CD4-positive, alpha-beta memory T cell (primary cell): ENCODE measurements at places on chromosomes 1 and 21.

DNA sequence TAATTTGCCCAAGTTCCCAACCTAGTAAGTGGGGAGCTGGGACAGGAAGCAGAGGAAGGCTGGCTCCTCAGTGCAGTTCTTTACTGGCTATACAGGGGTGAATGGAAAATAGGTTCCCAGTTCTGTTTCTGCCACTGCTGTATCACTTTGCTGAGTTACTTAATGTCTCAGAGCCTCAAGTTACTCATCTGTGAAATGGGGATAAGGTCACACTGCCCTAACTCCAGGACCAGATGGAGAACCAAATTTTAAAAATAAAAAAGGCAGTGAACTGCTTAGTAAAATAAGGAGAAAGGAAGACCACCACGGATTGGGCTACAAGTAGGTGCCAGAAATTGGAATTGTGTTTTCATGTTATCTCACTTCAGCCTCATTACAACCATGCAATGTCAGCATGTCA is 147.8 kb downstream of the OMA1 start:
- DNase-seq: no peak

DNA sequence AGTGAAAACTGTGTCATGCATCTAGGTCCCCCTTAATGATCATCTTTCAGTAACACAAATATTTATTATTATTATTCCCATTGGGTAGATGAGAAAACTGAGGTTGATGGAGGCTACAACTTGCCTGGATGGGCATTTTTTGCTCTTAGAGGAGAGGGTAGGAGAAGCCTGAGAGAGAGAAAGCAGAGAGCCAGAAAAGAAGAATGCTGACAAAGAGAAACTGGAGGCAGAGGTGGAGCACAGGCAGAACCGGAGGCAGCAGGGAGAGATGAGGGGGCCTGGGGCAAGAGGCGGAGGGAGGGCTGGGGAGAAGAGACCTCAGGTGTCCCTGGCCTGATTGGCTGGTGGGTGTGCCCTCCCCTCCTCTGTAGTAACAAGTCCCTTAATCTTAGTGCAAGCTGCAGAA is 4.1 kb downstream of the BLACAT1 start:
- no peak for DNase-seq

DNA sequence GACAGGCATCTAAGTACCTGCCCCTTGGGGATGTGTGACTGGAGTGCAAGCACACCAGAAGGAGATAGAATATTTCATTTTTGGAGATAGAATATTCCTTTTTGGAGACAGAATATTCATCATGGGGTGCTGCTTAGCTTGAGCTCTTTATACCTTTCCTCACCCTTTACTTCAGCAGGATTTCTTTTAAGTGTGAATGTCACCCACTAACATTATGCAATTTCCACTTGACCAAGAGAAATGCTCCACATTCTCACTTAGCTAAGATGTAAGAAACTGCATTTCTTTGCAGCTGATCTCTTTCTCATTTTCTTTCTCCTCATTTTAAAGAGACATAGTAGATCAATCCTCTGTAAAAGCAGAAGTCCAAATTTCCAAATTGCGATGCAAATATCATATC is 436.7 kb downstream of the NCAM2 start:
- no peak for DNase-seq

DNA sequence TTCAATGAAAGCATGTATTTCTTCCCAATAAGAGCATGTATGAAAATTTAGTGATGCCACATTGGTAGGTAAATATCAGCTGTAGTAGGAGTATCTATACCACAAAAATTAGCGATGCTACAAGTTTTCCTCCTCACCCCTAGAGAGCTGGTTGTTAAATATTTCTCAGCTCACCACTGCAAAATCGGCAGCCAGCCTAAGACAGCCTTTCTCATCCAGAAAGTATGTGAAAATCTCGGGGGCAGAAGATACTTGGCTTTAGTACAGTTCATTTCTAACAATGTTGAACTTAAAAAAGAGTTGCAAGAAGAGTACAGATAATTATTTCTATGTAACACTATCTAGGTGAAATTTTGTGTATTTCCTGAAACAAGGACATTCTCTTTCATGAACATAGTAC is 235.4 kb downstream of the TPR start:
- DNase-seq: no peak

- no peak for DNase-seq
Measured at GRCh38 chr1:46456411-46456963, 33.1 kb upstream of the DMBX1 start.

DNA sequence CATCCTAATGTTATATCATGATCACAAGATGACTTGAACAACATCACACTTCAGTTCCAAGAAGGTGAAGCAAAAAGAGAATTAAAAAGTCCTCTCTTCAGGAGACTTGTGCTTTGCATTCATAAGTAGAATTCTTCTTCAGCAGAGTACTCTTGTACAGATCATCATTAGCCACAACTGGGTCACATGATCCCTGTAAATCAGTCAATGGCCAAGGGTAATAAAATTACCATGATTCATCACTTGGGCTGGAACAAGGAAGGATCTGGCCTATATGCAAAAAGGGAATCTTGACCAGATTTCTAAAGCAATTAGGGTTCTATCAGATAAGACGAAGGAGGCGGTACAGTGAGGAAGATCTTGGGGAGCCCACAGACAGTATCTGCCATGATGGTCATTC is 458.0 kb upstream of the DEPDC1 start:
- DNase-seq: no peak

- no peak for DNase-seq
Measured at GRCh38 chr1:101371259-101371658, 134.4 kb downstream of the S1PR1 start.

DNA sequence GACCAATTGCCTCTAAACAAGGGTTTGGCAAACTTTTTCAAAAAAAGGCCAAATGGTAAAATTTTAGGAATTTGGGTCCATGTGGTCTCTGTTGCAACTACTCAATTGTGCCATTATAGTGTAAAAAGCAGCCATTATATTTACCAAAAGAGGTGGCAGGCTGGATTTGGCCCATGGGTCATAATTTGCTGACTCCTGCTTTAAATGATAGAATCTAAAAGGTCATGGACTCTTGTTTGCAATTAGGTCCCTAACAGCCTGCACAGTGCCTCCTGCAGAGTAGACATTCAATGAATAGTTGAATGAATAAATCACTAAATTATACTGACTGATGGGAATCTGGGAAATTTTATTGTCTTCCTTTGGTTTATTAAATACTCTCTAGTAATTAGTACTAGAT is 6.2 kb downstream of the BECN2 start:
- DNase-seq: no peak

- DNase-seq: no peak
Measured at GRCh38 chr1:184473176-184473966, 86.5 kb downstream of the C1orf21 start.

DNA sequence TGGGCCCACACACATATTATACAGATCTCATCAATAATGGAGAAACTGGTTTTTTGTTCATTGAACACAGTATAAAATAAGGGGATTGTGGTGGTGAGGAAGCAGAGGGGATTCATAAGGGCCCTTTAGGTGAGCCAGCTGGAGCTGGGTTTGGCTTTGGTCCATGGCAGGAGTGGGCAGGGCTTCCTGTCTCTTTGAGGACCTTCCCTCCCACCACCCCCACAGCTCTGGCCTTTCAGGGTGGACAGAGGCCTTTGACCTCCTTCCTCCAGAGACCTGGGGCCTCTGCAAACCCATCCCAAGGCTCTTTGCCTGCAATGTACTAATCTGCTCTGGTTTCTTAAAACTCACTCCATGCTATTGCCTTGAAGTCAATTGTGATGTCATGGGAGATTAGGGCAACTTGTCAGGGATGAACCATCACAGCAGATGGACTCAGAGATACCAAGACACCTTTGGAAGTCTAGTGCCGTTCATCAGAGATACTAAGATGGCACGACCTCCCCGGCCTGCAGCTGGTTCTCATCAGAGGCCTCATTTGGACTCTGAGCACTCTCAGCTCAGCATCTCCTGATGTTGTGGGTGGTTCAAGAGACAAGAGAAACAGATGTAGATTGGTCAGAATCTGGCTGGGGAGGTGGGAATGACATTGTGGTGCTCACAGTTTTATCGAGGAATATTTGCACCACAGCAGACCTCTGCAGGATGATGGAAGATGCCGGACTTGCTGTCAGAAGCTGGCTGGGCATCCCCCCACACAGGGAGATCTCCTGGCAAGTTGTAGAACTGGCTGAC is 37.9 kb downstream of the LHX4 start:
- DNase-seq: no peak

DNA sequence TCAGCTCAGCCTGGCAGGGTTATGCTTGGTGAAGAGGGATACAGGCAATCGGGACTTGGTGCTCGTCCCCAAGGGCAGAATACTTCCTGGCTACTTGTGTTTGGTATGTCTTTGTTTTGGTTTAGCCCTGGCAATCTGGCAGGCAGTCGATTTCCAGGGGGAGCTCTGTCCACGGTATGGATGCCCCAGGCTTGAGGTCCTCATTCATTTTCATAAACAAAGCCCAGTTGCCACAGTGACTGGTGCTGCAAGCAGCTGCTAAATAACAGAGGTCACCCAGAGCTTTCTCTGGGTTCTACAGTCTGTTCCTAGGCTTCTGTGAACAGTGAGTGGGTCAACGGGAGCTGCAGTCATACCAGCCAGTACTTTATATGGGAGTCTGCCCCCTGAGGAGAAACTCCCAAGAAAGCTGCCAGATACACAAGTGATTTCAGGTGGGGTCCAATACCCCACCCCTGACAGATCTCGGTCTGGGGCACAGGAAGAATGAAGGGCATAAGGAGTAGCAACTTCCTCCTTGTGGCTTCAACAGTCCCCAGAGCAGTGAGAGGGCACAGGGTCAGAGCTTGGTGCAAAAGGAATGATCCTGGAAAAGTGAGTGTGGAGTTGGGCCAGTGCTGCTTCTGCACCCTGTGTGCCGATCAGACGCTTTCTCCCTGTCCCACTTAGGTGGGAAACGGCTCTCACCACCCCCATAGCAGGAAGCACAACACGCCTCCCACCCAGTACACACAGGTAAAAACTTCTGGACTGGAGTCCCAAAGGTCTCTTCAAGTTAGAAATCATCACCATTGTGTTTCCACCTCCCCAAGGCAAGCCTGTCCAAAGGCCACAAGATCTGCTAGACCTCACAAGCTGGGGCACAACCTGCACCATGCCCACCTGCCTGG is 55.5 kb downstream of the TGFBR3 start:
- DNase-seq: no peak

DNA sequence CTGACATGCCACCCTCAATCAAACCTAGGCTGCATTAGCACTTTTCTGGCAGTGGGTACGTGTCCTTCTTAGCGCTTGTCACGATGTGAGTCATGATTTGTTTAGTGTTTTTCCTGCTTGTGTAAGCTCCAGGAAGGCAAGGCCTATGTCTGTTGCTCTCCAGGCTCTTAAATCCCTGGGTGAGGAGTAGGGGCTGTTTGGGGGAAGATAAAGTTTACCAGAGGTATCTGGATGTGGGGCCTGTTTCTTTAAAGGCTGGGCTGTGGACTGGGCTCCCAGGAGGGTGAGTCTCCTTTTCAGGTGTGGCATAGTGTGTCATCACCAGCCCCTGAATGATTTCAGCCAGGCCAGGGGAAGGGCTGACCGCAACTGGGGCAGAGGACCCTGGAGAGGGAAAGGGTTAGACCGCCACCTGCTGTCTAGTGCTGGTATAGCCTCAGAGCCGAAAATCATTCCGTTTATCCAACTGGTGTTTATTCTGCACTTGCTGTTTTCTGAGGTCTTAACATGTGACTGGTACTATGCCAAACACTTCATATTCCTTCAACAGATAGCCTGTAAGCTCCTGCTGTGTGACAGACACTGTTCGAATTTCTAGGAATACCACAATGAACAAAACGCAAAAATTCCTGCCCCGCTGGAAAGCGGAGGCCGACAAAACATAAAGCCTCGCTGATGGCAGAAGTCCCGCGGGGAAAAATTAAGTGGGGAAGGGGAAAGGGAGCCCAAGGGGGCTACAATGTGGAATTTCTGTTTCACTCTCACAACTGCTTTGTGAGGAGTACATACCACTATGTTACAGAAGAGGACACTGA is 9.7 kb downstream of the SERINC2 start:
- peak; percentile 44 for DNase-seq

DNA sequence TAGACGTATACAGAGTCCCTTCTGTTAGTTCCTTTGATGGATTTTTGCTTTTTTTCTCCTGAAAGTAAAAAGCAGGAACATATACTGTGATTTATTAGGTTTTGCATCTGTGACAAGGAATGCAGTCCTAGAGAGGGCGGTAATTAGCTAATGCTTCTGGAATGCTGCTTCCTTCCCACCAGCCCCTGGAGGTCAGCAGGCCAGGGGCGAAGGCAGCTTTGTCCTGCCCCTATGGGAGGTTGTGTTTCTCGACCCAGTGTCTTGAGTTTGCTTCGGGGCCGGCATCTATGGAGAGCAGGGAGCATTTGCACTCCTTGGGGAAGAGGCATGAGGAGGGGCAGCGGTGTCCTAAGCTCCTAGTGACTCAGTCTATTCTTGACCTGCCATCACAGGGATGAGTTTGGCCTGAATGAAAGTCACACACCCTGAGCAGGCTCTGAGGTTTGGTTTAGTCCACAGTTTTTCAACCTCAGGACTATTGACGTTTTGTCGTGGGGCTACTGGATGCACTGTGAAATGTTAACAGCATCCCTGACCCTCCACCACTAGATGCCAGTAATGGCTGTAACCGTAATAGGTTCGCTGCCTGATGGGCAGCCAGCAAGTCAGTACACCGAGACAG is 85.0 kb upstream of the KCNJ15 start:
- DNase-seq: no peak

DNA sequence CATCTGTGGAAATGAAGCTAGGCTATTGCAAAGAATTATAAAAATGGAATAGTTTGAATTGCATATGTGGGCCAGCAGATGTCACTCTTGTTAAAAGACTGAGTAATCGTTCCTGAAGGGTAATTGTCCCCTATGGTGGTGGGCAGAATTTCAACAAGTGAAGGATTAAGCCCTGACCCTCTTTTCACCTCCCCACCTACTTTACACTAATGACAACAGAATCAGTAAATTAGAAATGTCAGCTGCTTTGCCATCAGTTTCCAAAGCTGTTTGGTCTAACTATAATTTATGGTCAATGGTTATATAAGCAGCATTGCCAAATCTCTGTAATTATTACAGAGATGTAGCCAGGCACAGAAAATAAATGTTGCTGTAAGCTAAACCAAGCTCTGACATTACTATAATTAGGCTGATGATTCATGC is 898.6 kb downstream of the AMY1C start:
- no peak for DNase-seq

GRCh38 chr1:44783697-44784093 is 4.3 kb downstream of the BEST4 start:
- no peak for DNase-seq

GRCh38 chr1:207309745-207310273 is 11.7 kb upstream of the CD55 start:
- DNase-seq: no peak

GRCh38 chr21:23524685-23525084 is 2082.6 kb downstream of the MRPL39 start:
- no peak for DNase-seq

GRCh38 chr1:111441573-111442192 is 7.4 kb downstream of the WDR77 start:
- peak; percentile 62 for DNase-seq

- no peak for DNase-seq
Measured at GRCh38 chr1:62282909-62283755, 36.1 kb downstream of the KANK4 start.
